ENCODE measurements at places on chromosomes 13 and 19.

DNA sequence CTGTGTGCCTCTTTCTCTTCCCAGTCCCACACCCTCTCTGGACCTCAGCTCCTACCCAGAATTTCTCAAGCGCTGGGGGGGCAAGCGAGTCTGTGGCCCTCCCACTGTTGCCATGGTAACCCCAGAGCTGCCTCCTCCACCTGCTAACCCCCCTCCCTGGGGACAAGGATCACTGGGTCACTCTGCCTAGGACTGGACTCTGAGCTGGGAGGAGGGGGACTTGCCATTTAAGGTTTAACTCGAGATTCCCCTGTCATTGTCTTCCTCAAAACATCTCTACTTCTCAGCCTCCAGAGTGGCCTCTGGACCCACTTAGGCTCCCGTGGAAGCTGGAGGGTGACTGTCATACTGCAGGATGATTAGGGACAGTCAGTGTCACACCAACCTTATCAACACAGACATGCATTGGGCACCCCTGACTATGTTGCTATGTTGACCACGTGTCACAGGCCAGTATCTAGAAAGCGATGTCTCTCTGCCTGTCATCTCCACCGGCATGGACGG is 2.2 kb downstream of the PALM3 start:
- no peak for DNase-seq

DNA sequence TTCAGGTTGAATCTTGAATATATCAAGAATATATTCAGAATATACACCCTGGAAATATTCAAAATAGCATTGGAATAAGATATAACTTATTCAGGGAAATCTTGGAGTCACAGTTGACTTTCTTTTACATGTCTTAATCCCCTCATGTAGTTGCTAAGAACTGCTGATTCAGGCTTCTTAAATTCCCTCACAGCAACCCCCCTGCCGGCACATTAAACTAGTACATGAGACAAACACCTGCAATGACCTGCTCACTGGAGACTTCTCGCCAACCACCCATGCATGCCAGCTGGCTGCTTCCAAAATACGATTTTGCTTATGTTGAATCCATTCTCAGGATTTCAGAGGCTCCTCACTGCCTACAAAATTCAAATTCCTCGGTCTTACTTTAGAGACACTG is 997.1 kb downstream of the EFNB2 start:
- no peak for DNase-seq

DNA sequence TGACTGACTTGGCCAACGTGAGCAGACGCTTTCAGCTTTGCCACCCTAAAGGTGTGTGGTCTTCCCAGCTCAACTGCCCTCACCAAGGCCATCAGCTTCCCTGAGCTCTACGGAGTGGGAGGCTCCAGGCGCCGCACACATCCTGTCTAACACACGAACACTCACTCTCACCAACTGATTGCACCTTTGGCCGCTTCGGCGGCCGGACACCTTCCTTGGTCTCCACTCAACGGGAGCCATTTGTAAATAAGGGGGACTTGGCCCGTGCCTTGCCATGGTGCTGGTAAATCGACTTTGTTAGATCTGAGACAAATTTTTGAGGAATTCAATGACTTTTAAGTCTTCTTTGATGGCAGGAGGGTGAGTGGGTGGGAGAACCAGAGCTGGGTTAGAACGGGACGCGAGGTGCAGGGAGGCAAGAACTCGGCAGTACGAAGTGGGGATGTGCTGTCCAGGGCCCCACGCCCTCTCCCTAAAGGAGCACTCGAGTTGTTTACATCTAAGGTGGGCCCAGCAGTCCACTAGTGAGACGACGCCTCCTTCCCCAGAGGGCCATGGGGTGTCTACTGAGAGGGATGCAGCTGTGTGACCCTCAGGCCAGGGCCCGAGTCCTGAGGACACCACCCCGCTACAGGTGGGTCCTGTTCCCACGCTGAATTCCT is 4.4 kb downstream of the C13orf46 start:
- DNase-seq = no peak

GRCh38 chr13:51426982-51427381 is 25.9 kb downstream of the INTS6 start:
- no peak for DNase-seq

- DNase-seq = no peak
Observed at GRCh38 chr13:93534181-93534700, 307.6 kb downstream of the GPC6 start.

DNA sequence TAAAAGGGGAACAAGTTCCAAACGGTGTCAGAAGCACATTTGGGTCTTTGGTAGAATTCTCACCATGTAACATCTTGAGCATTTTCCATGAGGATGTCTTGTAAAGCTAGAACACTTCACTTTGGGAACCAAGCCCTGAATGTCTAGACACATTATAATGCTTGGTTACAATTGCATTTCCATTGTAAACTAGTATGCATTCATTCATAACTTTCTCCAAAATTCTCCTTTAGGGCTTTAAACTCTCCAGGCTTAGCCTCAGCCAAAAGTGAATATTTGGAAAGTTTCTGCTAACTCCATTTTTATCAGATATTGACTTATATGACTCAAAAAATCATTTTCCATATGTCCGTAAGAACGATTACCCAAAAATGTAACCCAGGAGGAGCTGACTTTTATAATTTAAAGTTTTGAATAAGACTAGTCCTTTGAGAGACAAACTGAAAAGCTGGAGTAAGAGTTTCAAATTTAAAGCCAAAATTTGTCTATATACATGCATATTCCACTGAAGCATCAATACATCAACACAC is 1170.4 kb downstream of the EFNB2 start:
- no peak for DNase-seq

DNA sequence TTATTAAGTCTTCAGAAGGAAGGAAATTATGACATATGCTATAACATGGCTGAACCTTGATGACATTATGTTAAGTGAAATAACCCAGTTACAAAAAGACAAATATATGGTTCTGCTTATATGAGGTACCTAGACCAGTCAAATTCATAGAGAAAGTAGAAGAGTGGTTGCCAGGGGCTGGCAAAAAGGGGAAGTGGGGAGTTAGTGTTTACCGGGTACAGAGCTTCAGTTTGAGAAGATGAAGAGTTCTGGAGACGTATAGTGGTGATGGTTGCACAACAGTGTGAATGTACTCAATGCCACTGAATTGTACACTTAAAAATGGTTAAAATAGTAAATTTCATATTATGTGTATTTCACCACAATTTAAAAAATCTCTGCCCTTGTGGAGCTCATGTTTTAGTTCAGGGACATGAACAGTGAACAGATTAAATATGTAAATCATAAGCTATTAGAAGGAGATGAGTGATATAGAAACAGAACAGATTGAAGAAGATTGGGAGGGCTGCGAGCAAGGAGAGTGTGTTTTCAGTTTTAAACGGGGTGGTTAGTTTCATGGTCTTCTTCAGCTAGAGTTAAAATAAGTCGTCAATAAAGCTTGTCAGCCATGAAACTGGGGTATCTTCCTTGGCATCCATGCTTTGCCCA is 355.2 kb downstream of the KCNRG start:
- no peak for DNase-seq

GRCh38 chr13:85497652-85498051 is 301.6 kb downstream of the SLITRK6 start:
- no peak for DNase-seq

DNA sequence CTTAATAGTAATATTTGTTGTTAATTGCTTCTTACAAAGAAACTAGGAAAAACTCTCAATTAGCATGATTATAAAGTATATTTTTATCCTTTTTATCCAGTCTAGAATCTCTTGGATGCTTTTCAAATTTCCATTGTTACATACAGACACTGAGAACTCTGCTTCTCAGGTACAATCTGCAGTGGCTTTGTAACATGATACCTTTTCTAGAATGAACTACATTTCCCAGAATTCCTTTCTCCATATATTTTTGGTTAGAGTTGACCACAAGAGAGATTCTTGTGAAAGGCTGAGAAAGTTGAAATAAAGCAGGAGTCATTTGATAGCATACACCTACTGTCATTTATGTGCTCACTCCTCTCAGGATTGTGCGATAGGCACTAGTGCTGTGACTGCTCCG is 148.6 kb downstream of the SLITRK6 start:
- DNase-seq = no peak

DNA sequence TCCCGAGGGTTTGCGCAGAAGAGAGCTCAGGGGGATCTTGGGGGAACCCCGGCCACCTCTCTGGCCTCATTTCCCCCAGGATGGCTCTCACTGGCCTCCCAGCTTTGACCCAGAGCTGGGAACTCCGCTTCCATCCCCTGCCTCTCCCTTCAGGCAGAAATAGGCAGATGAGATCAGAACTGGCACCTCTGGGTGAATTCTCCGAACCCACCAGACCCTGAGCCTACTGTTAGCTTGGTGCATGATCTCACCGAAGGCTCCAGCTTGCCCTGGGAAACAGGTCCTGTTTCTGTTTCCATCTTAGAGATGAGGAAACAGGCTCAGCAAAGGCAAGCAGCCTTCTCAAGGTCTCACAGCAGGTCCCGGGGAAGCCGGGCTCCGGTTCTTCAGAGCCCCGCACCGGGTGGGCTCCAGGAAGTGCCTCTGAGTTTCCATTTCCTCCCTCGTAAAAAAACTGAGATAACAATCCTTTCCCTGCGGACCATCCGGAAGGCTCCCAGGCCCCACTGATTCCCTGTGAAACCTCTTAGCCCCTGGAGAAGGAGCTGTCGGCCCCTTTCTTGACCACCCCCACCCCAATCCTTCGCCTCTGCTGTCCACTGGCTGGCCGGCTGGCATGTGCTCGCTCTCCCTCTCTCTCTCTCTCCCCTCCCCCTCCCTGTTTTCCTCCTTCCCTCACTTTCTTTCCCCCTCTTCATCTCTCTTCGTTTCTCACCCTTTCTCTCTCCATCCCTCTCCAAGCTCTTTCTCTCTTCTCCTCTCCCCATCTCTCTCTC is 2.1 kb downstream of the NECTIN2 start:
- DNase-seq = no peak

DNA sequence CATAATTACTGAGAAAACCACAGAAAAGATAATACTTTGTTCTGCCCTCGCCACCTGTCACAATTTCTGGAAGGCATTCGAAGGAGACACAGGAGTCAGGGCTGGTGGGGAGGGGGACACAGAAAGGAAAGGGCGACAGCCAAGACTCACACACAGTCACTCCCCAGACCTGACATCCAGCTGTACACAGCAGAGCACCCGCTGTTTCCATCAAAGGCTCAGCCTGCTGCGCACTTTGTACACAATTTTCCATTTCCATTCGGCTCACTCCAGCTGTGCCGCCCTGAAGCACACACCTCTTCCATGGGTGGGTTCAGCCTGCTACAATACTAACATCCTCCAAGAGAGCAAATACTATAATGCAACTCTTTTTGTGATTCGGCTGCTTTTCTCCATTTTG is 38.0 kb downstream of the STK24 start:
- no peak for DNase-seq

GRCh38 chr19:35167251-35168119 is 12.9 kb downstream of the FXYD5 start:
- no peak for DNase-seq

DNA sequence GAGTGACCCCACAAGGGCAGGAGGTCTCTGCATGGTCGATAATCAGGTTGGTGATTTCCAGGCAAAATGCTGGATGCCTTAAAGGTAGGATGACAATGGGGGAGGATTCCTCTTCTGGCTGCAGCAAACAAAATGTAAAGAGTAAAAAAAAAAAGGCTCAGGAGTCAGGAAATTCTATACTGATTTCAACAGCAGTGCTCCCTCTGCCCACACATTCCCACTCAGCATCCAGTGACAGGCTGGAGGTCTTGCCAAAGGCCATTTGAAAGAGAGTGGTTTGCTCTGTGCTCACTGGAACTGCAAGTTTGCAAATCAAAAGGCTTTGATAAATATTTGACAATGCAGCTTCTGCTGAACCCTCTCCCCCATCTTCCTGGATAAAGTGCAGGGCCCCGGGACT is 135.4 kb downstream of the TNFRSF19 start:
- DNase-seq = no peak

DNA sequence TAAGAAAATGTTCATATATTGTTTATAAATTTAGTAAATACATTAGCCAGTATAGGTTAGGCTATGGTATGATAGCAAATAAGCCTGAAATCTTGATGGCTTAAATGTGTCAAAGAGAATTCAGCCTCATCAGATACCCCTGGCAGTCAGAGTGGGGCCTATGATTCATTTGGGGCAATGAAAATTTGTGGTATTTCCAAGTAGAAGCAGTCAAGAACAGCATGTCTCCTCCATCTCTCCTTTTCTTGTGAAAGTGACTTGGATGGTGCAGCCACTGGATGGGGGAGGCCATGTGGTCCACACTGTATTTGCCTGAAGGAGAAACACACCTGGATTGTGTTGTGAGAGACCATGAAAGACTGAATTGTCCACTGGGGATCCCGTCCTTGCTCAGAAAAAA is 82.7 kb downstream of the DLEU7 start:
- no peak for DNase-seq

DNA sequence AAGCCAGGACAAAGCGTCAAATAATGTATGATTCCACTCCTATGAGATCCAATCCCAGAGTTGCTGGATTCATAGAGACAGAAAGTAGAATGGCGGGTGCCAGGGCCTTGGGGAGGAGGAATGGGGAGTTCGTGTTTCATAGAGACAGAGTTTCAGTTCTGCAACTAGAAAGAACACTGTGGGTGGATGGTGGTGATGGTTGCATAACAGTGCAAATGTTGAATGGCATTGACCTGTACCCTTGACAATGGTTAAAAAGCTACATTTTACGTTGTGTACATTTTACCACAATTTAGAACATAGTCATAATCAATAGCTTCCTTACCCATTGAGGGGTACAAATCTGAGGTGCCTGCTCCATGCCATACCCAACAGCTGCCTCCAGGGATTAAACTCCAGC is 33.4 kb downstream of the MBD3L2B start:
- DNase-seq = no peak

Data from stimulated activated CD4-positive, alpha-beta T cell treated with anti-CD3 and anti-CD28 coated beads, Interleukin-4, amount 100 ng/mL, for 1 hour (primary cell).